ENCODE measurements at places on chromosomes 13 and 19.
A peak's percentile ranks its signal among the peaks of the same experiment; 100 is the strongest.

DNA sequence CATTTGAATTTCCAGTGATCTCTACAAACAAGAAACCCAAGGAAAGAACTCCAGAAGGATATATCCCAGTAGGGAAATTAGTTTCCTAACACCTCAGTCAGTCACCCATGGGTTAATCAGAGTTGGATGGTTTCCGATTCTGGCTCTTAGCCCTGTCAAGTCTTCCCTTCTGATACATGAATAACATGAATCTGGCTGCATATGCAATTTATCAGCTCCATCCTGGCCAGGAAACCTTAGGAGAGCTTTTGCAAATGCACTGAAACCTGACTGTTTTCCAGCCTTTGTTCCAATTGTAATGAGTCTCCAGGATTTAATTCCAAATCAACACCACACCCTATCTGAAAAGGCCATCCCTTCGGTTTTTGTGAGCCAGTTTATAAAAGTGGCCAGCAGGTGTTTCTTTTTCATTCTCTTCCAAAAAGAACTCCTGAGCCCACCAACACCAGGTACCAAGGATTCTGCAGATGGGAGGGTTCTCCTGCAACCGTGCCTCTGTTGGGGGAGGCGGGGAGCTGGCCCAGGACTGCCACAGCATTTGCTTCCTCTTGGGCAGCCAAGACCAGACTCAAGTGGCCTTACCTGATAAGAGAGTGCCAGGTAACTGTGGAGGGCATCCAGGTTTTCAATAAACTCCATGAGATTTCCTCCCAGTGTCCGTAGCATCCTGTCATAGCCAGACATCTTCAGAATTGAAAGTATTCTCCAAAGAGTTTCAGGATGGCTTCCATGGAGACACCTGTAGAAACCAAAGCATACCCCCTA, 77.5 kb downstream of the C13orf42 start:
- DNase-seq: peak; percentile 43

GRCh38 chr19:17496337-17496997, 15.0 kb upstream of the PGLS start:
- DNase-seq: peak; percentile 59

DNA sequence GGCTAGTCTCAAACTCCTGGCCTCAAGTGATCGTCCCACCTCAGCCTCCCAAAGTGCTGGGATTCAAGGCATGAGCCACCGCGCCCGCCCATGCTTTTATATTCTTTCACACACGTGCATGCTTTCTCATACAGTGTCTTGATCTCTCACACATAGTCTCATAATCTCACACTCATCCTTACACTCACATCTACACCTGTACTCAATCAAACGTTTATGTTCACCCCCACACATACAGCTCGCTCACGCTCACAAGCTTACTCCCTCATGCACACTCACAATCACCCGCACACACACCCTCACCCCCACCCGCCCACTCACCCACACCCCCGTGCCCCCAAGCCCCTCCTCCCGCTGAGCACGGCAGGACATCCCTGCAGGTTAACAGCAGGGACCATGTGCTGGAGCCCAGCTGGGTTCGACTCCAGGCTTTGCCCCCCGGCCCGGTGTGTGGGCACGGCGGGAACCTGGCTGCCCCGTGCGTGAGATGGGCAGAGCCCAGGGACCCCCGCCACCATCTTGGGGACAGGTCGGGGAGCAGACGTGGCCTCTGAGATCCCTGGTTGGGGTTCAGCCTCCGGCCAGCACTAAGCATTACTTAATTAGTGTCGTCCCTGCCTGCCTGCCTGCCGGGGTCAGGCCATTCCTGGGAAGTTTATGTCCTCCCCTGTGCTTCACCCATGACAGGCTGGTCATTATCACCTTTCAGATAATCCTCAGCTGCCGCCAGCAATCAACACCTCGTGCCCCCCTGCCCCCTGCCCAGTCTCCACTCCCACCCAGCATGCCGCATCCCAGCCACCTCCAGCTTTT, 11.4 kb downstream of the SBK2 start:
- no peak for DNase-seq

DNA sequence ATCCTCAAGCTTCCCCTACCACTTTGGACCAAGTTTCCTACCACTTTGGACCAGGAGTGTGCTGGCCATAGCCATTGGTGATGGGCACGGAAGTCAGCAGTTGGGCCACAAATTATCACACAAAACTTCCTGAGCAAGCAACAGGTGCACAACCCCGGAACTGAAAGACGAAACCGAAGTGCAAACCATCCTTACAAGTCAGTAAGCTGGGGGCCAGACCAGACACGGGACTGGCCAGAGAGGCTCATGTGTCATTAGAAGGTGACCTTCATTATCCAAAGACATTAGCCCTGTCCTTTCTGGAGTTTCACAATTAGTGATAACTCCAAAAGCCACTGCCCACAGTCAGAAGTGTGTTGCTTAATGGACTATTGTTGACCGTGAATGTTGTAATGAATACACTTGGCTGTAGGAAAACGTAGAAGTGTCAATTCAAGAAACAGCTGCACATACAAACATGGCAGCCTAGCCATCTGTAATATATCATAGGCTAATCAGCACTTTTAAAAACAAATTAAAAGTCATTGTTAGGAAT, 244.1 kb upstream of the IRS2 start:
- no peak for DNase-seq

DNA sequence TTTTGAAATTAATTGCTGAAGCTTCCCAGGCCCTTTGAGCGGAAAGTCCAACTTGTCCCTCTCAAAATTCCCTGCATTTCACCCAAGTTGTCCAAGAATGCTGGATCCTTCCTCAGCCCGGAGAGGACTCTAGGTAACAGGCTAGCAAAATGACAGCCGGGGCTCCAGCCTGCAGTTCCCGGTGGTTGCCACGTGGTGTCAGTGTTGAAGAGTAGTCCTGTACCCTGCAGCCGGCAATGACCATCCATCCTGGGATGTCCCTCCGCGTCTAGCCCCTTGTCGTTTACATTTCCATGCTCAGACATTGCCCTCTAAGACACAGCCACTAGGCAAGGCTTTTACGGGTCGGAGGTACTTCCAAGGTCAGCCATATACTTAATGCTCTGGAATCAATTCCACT, 31.4 kb upstream of the MTIF3 start:
- DNase-seq: peak; percentile 16
